Stimulated activated CD8-positive, alpha-beta memory T cell treated with anti-CD3 and anti-CD28 coated beads, Interleukin-15, amount 100 ng/mL, for 24 hours (primary cell): ENCODE measurements at places on chromosomes 6 and 20.

- DNase-seq = no peak
Measured at GRCh38 chr6:113819169-113819830, 37.8 kb upstream of the MARCKS start.

- DNase-seq = no peak
Measured at GRCh38 chr6:166615059-166615770, 11.8 kb downstream of the RPS6KA2 start.

- DNase-seq = no peak
Measured at GRCh38 chr6:24240380-24240928, 114.4 kb downstream of the NRSN1 start.

DNA sequence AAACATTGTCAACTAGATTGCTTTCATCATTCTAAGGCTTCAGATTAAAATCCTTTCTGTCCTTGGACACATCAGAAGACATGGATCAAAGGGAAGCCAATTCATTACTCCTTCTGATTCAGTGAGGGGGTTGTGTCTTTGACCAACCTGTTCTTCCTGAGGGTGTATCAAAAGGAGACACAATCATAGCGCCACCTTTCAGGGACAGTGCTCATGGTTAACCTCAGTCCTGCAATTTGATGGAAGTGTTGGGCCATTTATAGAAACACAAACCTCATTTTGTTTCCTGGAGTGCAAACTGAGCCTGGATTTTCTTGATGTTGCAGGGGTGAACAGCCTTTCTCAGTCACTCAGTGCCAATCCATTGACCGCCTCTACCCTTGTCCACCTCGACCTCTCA, 163.9 kb upstream of the SCGN start:
- no peak for DNase-seq

DNA sequence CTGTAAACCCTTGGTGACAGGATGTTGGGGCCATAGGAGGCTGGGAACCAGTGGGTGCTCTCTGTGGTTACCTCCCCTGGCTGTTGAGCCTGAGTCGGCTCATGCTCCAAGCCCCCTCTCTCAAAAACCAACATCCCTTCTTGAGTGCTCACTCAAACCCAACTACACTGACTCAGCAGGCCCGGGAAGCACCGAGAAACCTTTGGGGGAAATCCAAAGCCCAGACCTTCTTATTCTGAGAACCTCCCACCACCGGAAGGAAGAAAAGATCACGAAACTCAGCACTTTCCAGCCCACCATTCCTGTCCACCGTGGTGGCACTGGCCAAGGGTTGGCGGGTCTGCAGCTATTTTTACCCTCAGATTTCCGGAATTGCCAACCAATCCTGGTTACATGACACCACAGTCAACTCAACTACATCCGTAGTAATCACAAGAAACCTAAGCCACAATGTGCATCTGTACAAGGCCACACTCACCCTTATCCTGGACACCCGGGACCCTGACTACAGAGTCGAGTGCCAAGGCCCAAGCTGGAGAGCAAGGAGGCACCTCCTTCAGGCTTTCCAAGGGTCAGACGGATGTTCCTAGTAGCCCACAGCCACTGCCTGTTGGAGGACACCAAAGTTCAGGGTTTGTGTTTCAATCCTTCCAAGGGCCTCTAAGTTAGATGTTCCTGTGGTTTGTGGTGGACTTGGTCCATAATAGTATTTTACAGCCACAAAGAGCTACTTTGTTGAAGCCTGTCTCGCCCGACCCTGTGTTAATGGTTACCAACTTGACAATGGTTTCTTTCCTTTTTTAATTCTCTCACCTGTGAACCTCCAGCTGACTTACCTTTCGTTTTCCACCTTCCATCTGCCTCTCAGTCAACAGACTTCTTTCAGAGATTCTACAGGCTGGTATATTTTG, 317.0 kb downstream of the CDC5L start:
- no peak for DNase-seq
